ENCODE measurements at places on chromosomes 1 and 21. TPM values are rescaled to one million over a fixed set of nuclear protein-coding genes. Genes with fewer than 3 reads are reported as not detected.

GRCh38 chr1:161242313-161242712 is 4.3 kb upstream of the NR1I3 start:
- no peak for DNase-seq

GRCh38 chr21:18030248-18030647 is 211.1 kb upstream of the C21orf91 start:
- no peak for DNase-seq

The PSRC1 gene
- 11.4 TPM for total RNA-seq

The SMG7 gene
- total RNA-seq: 26.2 TPM

The AMY1B gene
- total RNA-seq: not detected

DNA sequence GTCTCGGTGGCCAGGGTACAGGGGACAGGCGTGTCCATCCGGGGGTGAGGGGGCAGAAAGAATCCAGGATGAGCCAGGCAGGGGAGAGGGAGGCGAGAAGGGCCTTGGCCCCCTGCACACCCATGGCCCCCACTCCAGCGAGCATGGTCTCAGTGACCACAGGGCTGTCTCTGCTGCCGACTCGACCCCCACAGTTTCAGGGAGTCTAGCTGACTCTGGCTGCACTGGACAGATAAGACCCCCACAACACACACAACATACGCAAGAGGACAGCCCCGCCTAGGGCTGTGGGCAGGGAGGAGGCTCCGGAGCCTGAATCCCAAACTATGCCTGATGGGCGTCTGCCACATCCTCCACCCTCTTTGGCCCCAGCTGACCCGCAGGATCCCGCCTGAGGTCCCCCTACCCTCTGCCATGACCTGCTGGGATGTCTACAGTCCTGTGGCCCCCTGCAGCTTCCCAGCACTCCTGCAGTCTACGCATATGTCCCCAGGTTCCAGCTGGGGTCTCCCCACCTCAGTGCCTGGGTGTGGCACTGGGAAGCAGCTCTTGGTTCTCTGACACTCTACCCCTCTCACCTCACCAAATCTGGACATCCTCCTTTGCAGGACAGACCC is 22.0 kb downstream of the WNT9A start:
- no peak for DNase-seq

DNA sequence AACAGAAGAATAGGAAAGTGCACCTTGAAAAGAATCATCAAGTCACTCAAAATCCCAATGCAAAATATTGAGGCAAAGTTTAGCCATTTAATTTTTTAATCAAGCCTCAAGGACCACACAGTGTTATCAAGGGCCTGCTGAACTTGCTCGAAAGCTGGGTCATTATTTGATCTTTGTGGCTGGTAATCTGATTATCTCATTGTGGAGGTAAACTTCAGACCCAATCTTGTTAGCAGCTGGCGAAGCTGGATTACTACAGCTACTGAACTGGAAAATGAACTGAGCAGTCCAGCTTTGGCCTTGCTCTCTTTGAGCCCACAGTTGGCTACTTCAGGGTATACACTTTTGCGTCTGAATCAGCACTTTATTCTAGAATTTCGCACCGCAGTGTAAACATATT is 94.4 kb downstream of the BARHL2 start:
- DNase-seq: no peak

DNA sequence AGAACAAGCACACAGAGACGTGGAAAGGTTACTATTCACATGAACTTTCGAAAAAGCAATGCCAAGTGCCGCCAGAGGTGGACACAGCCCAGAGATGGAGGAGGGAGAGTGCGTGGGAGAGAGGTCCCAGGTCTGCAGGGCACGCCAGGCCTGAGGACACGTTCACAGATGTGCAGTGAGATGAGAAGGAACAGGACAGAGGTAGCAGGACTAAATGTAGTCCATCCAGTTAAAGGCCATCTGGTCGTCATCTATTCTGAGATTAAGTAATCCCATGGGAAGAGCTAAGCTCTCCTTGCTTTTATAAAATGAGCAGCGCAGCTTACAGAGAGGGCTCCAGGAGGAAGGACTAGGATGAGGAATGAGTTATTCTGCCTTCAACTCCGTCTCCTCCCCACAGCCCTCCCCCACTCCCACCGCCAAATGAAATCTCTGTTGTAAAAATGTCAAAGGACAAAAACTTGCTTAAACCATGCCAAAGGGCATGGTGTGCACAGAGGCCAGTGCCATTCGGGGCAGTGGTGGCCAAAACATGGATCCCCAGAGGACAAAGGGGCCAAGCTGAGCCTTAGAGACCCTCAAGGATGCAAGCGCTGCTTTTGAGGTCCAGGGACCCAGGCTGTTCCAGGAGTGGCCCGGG is 85.4 kb upstream of the SLC25A33 start:
- DNase-seq: no peak

- DNase-seq: no peak
Measured at GRCh38 chr1:110502402-110503151, 16.4 kb downstream of the KCNA10 start.

DNA sequence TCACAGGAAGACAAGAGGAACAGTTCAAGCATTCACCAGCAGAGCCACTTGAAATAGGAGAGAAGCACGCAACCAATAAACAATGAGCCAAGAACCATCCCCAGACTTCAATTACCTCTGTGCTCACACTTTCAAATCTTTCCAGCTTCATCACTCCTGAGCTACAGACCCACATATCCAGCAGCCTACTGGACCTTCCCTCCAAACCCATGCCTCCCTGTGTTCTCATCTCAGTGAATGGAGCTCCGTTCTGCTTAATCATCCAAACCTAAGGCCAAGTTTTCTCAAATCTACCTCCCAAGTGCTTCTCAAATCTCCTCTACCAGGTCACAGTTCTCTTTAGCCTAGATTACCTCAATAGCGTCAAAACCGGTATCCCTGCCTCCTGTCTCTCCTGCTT is 3.7 kb downstream of the PEF1 start:
- no peak for DNase-seq

GRCh38 chr1:200692316-200692715 is 22.6 kb upstream of the DDX59 start:
- no peak for DNase-seq

GRCh38 chr21:32359719-32360260 is 33.0 kb downstream of the URB1 start:
- DNase-seq: no peak

The S100A9 gene
- total RNA-seq: 26.5 TPM

- no peak for DNase-seq
Measured at GRCh38 chr1:182381962-182382819, 9.4 kb downstream of the GLUL start.

The EFHD2 gene
- total RNA-seq: 8.3 TPM

The ADGRL4 gene
- total RNA-seq: 3.1 TPM

- no peak for DNase-seq
Measured at GRCh38 chr1:31797216-31797615, 18.6 kb downstream of the SPOCD1 start.

- DNase-seq: no peak
Measured at GRCh38 chr1:187034501-187034900, 205.8 kb downstream of the PLA2G4A start.

DNA sequence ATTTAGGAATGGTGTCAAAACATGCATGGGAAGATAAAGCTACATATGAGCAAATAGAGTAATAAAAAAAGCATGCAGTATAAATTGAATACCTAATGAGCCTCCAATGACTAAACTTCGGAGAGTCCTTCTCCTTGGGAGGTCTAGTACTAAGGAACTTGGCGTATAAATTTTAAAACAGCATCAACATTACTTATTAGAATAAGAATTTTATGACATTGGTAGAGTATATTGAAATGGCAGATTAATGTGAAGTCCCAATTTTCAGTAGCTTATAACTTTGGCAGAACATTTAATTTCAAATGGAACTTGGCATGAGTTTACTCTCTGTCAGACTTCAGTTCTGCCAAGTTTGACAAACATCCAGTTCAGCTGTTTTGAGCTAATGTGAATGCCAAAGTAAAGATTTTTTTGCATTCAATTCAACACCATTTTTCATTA is 104.7 kb upstream of the RGS18 start:
- no peak for DNase-seq

The A3GALT2 gene
- total RNA-seq: not detected

DNA sequence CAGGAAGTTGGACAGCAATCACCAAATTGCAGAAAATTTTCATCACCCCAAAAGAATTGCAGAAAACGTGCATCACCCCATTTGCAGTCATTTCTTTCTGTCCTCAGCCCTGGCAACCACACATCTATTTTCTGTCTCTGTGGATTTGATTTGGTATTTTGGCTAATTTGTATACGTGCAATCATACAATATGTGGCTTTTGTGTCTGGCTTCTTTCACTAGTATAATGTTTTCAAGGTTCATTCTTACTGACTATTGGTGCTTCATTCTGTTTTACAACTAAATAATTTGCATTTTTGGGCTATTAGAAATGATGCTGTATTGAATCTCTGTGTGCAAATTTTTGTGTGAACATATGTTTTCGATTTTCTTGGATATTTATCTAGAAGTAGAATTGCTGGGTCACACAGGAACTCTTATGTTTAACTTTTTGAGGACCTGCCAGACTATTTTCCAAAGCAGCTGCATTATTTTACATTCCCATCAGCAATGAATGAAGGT is 24.8 kb upstream of the PRDM2 start:
- DNase-seq: no peak

The GSTM4 gene
- 4.7 TPM for total RNA-seq

The MTMR11 gene
- total RNA-seq: 1.7 TPM

Data from occipital lobe (tissue), 3 donors.